ENCODE measurements at places on chromosomes 7 and 10.

GRCh38 chr7:33137103-33137502 is 7.7 kb downstream of the BBS9 start:
- no peak for DNase-seq

DNA sequence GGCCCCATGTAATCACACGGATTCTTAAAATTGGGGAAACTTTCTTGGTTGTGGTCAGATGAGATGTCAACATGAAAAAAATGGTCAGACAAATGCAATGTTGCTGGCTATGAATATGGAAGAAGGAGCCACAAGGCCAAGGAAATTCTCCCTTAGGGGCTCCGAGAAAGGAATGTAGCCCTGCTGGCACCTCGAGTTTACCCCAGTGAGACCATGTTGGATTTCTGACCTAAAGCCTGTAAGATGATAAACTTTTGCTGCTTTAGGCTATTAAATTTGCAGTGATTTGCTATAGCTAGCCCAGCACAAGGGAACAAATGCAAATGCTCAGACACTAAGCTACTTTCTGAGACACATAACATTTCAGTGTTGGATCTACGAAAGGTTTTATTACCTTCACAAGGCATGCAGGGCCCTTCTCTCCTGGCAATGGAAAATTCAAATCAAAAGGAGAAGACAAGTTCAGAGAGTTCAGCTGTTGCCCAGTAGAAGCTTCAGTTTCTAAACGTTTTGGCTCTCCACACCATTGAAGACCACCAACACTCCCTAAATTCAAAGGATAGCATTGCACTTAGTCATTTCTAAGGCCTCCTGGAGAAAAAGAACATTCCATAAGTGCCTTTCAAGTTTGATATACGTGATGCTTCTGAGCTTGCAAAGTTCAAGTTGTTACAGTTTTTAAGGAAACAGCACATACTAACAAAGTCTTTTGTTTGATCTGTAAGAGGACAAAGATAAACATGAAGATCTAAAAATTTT is 23.4 kb downstream of the MCMBP start:
- DNase-seq = no peak

- DNase-seq = no peak
These were observed 630.5 kb upstream of the IGFBP3 start for GRCh38 chr7:46551603-46552002.

- no peak for DNase-seq
These were observed 469.8 kb downstream of the KIF20B start for GRCh38 chr10:90171014-90171722.

DNA sequence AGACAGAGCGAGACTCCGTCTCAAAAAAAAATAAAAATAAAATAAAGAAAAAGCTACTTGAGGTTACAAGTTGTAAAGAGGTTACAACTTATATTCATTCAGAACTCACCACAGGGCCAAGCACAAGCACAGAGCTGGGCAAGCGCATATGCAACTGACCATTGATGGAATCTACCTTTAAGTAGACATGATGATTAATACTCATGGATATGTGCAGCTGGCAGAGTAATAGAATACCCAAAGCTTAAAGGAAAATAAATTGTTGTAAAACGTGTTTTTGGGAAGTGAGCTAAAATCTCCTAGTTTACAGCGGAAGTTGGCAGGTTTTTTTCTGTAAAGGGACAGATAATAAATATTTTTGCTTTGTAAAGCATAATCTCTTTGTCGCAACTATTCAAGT is 111.6 kb downstream of the TMEM168 start:
- DNase-seq = no peak

- no peak for DNase-seq
These were observed 8.8 kb downstream of the CCDC136 start for GRCh38 chr7:128800567-128800966.

- no peak for DNase-seq
These were observed 53.0 kb downstream of the CROT start for GRCh38 chr7:87398446-87398845.

DNA sequence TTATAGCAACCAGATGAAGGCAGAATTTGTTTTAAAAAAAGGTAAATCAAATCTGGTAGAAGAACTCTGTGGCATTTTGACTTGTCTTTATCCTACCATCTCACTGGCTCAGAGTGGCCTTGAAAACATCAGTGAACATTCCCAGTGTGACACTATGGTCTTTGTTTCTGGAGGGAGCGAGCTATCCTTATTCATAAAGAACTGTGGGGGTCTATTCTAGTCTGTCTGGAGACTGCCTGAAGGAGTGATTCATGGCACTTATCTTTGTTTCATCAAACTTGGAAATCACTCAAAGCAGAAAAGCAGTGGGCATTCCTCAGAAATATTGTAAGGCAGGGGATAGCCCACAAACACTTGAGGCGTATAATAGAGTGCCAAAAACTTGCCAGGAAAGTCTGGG is 719.1 kb downstream of the PCDH15 start:
- DNase-seq = no peak

DNA sequence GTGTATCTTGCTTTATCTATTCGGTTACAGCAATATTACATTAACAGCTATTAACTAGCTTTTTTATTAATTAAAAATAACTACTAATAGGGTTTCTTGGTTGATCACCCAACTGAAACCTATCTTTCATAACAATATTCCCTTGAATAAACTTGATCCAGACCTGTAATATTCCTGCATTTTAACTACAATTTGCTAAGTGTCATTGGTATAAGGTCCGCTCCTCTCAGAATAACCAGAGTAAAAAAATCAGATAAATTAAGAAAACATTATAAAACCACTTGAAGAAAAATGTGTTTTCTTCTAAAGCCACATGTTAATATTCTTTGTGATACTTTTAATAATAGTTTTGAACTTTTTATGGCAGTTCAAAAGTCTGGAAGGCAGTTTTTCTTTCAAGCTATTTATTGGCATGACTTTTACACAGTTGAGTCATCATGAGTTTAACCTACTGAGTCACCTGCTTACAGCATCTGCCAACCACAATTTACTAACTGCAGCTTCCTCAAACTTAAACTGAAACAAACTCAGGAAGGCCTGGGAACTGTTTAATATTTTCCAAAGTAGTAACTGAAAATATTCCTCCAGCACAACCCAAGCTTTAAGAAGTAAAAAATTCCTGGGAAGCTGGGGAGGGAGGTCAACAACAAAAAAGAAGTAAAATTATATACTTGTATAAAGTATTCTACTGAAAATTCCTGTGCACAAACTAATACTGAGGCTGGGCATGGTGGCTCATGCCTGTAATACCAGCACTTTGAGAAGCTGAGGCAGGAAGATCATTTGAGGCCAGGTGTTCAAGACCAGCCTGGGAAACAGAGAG is 103.2 kb downstream of the NRBF2 start:
- DNase-seq = no peak

GRCh38 chr10:127102176-127102575 is 94.2 kb downstream of the INSYN2A start:
- no peak for DNase-seq

DNA sequence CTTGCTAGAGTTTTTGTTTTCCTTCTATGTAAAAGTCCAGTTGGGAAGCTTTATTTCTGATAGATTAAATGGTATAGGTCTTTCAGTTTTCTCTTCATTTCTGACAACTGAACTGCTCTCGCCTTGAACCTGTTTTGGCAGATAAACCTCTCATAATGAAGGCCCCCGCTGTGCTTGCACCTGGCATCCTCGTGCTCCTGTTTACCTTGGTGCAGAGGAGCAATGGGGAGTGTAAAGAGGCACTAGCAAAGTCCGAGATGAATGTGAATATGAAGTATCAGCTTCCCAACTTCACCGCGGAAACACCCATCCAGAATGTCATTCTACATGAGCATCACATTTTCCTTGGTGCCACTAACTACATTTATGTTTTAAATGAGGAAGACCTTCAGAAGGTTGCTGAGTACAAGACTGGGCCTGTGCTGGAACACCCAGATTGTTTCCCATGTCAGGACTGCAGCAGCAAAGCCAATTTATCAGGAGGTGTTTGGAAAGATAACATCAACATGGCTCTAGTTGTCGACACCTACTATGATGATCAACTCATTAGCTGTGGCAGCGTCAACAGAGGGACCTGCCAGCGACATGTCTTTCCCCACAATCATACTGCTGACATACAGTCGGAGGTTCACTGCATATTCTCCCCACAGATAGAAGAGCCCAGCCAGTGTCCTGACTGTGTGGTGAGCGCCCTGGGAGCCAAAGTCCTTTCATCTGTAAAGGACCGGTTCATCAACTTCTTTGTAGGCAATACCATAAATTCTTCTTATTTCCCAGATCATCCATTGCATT is 27.1 kb downstream of the MET start:
- DNase-seq = no peak

DNA sequence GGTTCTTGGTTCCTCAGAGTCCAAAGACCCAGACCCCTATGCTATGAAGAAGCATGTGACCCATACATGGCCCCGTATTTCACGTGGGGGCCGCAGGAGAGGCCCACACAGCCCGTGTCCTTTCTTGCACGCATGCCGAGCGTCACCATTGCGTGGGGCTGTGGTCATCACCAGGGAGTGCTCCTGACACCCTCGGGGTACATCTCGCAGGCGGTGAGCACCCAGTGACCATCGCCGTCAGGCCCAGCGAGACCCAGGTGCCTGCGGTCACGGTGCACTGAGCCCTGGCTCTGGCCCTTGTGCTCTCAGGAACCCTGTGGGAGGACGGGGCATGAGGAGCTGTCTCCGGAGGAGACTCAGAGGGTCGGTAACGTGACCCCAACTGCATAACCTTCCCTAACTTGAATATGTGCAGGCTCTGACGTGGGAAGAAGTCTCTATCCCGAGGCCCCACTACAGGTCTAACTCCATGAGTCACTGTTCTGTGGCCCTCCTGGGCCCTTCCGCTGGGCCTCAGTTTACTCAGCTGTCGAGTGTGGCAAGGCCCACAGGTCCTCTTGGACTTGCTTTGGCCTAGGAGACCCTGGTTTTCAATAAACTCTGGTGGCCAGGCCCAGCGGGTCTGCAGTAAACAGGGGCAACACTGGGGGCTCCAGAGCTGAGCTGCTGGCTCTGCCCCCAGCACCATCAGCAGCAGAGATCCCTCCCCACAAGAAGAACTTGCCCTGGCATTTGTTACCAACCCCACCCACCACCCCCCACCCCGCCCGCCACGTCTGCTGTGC is 503.9 kb downstream of the PTPRN2 start:
- DNase-seq = no peak

DNA sequence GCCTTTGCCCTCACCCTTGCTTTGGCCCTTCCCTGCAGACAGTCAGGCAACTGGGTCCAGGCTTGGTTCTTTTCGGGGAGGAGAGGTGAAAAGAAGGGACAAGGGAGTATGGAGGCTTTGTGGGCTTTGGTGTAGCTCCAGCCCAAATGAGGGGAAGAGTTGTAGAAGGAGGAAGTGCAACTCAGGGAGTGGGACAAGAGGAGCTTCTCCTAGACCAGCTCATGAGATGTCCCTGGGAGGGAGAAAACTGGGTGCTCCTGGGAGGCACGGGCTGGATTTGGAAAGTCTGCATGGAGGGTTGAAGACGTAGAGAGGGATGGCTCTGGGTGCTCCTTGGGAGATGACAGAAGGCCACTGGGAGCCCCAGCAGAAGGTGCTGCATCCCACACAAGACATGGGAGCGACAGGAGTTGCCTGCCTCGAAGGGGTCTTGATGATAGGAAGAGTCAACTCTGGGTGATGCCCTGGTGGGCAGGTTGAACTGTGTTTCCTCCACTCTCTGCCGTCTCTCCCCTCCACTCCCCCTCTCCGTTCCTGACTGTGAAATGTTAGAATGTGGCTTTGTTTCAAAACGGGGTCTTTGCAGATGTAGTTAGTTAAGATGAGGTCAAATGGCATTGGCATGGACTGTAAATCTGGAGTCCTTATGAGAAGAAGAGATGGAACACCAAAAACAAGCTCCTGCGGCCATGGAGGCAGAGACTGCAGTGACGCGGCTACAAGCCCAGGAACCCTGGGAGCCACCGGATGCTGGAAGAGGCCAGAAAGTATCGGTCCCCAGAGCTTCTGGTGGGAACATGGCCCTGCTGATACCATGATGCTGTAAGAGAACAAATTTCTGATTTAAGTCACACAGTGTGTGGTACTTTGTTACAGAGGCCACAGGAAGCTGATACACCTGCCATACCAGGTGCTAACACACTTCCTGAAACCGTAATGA is 298.5 kb downstream of the GLRX3 start:
- no peak for DNase-seq

DNA sequence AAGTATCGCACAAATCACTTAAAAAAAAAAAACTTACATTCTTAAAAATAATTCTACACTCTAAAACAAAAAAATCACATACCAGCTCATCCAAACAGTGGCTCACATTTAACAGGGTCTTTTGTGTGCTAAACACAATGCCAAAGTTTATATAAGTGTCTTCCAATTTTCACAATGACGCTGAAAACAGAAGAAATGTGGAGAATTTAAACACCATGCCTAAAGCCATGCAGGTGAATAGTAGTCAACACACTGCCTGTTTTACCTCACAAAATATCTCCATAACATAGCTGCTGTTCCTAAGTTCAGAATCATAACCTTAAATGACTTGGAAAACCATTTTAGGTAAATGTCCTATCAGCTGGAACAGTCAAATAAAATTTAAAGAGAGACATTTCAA is 55.0 kb downstream of the GRB10 start:
- DNase-seq = no peak

GRCh38 chr7:38840736-38841460 is 68.1 kb downstream of the VPS41 start:
- DNase-seq = no peak

DNA sequence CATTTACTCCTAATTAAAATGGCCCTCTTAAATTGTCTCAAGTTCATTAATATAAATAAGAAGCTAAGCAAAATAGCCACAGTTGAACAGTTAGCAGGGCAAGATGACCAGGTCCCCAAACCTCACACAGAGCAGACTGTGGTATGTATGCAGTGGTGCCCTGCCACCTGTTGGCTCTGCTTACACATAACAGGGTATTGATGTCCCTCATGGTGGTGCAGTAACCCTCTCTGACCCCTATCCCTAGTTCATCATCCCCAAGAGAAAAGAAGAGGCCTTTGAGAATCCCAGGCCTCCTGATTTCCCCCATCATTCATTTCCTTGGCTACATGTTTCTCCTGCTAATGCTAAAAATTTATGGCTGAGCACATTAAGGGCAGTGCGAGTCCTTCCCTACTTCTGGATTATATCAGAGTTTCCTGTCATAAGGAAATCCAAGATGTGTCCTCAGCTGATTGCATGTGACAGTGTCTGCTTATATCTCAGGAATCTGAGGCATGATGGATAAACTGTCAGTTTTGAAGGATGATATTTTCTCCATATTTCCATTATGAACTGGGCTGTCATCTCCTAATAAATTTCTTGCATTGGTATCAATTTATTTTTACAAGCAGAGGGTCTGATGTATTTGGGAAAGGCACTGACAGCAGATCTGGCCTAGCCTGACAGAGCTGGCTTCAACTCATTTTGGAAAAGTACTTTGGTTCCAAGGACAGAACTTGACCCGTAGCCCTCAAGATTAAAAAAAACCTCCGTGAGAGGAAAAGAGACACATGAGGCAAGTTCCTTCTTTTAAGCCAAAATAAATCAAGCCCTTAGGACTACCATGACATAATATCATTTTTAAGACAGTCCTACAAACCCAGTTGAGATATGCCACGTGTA is 880.6 kb downstream of the LRMDA start:
- no peak for DNase-seq

Data from stimulated activated CD8-positive, alpha-beta memory T cell treated with anti-CD3 and anti-CD28 coated beads, Interleukin-7, amount 100 ng/mL, for 48 hours (primary cell).